Fibroblast of upper back skin (primary cell): ENCODE measurements at places on chromosomes 3 and 15.
A peak's percentile ranks its signal among the peaks of the same experiment; 100 is the strongest.

DNA sequence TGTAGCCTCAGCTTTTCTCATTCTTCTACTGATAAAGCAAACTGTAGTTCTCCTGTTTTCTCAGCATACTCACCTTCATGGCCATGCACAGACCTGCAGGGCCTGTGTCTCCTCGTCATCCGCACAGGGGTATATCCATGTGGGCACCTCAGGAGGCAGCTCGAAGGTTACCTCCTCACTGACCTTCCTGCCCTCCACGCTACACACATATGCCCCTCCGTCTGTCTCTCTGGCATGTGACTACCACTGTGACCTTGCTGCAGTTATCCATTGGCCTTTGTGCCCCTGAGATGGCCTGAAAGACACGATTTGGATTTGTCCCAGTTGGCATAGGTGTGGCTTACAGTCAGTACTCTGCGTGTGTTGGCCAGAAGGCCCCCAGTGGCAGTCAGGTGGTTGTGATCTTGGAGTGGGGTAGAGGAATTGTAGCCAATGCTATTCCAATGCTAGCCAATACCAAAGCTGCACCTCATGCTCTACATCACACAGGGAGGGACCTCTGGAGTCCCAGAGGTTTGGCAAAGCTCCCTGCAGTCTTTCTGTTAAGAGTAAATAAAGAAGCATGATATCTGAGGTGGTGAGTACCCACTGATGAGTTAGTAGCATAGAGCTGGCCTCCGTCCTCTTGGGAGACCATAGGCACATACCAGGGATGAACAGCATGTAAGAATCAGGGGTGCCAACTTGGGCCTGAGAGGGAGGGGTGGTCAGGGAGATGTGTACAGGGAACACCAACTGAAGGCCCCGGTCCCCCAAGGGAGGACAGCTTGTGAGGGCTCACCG is 143.4 kb downstream of the EEFSEC start:
- no peak for DNase-seq

DNA sequence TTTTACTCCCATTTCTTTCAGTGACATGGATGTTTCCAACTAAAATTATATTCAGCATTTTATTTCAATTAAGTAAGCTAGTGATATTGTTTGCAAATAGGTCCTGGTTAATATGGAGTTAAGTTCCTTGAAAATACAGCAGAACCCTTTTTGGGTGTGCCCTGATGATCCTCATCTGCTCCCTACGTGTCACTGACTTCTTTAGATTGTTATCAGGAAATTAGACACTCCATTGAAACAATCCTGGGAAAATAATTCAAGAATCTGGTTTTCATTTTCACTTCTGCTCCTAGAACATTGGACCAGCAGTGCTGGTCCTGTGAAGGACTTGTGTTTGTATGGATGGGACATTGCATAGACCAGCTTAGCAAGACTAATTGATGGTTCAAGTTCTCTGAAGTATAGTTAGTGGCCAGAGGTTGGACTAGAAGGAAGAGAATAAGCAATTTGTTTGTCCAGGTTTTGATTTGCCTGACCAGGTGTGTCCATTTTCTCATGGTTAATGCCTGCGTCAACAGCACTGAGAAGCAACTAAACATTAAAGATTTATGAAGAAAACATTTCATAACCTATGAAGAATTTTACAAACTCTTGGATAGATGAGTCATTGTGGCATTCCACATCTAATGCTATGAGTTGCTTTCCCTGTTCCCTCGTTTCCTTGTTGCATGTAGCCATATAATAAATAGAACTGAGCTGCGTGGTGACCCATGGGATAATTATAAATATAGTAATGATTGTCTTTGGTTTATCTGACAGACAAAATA is 95.8 kb downstream of the ZPLD1 start:
- DNase-seq, result peak; percentile 37

- no peak for DNase-seq
Observed at GRCh38 chr15:62691008-62691407, 351.5 kb upstream of the TPM1 start.

- no peak for DNase-seq
Observed at GRCh38 chr15:89870688-89871288, 23.0 kb downstream of the AP3S2 start.

DNA sequence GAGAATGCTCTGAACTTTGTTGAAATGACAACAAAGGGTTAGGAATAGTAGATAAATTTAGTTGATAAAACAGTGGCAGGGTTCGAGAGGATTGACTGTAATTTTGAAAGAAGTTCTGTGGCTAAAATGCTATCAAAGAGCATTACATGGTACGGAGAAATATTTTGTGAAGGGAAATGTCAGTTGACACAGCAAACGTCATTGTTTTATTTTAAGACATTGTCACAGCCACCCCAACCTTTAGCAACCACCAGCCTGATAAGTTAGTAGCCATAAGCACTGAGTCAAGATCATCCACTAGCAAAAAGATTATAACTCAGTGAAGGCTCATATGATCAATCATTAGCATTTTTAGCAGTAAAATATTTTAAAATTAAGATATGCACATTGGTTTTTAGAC is 8.7 kb upstream of the ST3GAL6 start:
- DNase-seq, result no peak

- DNase-seq, result no peak
Observed at GRCh38 chr15:81285461-81285860, 38.5 kb downstream of the STARD5 start.

DNA sequence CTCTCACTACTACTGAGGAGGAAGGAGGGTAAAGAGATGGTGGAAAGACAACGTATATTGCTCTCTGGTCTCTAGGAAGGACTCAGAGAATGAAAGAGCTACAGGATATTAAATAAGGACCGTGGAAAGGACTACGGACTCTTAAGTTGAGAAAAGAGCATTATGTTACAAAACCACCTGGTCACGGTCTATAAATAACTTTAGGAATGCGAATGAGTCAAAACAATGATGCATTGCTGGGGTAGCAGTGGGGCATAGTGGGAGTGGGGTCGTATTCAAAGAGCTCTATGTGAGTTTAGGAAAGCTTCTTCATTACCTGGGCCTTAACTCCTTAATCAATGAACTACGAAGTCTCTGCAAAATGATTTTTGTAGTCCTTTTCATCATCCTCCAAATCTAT is 295.7 kb upstream of the SOX14 start:
- no peak for DNase-seq

- DNase-seq, result no peak
Observed at GRCh38 chr15:72813345-72814004, 29.9 kb upstream of the ADPGK start.

GRCh38 chr15:95284492-95284891 is 1046.0 kb upstream of the NR2F2 start:
- no peak for DNase-seq

DNA sequence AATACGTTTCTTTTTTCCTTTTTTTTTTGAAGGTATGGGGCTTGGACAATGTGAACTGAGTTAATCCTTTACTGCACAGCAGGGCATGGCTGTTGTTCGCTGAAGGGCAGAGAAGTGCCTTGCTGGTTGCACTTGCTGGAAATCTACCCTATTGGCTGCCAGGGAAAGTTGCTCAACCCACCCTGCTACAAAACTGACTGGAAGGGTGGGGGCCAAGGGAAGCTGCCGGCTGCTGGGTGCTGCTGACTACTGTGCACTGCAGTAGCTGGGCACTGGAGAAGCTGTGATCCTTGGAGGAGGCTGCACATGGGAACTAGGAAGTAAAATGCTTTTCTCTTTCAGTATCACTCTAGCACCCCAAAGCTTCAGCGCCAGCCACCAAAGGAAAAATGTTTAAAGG is 70.5 kb downstream of the ETV5 start:
- no peak for DNase-seq

GRCh38 chr15:52308446-52309153 is 13.0 kb upstream of the MYO5C start:
- DNase-seq, result no peak

- no peak for DNase-seq
Observed at GRCh38 chr3:196775938-196776337, 36.3 kb downstream of the PAK2 start.

DNA sequence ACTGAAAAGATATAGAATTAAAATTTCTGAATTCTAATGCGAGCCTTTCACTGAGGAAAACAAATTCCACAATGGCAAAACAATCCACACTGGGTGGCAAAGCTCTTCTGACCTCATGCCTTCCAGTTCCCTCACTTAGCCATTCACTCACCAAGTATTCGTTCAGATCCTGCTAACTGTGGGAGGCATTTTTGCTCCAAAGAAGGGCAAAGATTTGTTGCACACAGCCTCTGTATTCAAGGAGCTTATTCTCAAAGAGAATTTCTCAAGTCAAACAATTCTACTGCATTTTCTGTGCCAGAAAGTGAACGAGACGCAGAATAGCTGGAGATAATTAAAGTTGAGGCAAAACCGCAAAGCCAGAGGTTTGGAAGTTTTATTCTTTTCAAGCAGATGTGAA is 77.3 kb downstream of the CPNE4 start:
- DNase-seq, result peak; percentile 20

- no peak for DNase-seq
Observed at GRCh38 chr3:9935966-9936510, 2.4 kb downstream of the CRELD1 start.

GRCh38 chr15:75034615-75035014 is 11.2 kb downstream of the PPCDC start:
- no peak for DNase-seq

- no peak for DNase-seq
Observed at GRCh38 chr15:88802991-88803240, 320 bp upstream of the ACAN start.

DNA sequence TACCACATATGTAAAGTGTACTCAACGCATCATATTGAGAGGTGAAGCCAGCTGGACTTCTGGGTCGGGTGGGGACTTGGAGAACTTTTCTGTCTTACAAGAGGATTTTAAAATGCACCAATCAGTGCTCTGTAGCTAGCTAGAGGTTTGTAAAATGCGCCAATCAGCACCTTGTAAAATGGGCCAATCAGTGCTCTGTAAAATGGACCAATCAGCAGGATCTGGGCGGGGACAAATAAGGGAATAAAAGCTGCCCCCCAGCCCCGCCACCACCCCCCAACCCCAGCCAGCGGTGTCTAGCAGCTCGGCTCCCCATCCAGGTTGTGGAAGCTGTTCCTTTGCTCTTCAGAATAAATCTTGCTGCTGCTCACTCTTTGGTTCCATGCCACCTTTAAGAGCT is 6.2 kb upstream of the IVD start:
- DNase-seq, result no peak

- no peak for DNase-seq
Observed at GRCh38 chr15:87243474-87243873, 1013.1 kb downstream of the NTRK3 start.

DNA sequence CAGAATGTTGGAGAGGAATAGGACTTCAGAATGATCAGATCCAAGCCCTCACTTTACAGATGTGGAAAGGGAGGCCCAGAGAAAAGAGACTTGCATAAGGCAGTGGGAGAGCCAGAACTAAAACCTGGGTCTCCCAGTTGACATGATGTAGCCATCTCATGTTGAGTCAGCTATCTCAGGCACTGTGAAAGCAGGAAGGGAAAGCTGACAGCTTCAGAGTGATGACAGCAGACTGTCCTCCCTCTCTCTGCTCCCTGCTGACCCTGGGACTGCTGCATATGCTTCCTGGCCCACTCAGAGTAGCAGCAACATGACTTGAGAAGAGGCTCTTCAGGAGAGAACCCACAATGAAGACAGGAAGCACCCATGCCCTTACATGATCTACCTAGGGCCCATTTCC is 14.7 kb downstream of the FHIT start:
- no peak for DNase-seq

DNA sequence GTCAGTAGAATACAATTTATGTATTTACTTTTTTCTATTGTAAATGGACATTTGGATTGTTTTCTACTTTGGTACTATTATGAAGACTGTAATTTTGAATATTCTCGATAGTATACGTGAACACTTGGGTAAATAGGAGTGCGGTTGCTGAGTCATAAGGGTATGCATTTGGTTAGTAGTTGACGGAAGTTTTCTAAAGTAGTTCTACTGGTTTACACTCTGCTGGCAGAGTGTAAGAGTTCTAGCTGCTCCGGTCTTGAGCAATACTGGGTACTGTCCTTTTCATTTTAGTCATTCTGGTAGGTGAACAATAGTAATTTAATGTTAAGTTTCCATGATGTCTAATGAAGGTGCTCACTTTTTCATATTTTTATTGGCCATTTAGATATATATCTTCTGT is 70.0 kb downstream of the MEF2A start:
- no peak for DNase-seq

DNA sequence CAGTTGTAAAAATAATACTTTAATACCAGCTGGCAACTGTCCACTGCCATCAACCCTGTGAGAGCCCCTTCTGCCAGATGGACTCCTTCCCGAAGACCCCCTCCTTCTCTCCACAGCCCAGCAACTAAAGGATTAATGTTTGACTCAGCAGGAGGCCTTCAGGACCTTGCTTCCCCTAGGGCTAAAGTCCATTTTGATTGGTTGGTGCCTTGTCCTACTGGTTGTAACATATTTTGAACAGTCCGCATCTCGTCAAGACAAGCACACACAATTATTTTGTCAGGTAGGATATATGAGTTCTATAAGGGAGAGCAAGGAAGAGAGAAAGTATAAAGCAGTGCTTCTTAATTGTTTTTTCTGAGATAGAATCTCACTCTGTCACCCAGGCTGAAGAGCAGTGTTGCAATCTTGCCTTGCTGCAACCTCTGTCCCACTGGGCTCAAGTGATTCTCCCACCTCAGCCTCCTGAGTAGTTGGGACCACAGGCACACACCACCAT is 18.6 kb downstream of the ACOX2 start:
- DNase-seq, result no peak

DNA sequence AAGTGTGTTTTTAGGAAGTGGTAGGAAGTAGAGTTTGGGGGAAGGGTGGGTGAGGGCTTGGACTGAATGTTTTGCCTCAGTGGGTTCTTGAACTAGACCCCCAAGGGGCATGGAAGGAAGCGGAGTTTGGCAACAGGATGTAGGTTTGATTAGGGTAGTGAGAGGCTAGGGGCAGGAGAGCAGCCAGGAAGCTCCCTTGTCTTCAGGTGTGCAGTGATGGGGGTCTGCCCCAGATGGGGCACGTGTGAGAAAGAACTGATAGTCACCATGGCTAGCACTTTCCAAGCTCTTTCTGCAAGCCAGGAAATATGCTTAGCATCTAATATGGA is 4.7 kb downstream of the ZSCAN2 start:
- no peak for DNase-seq

GRCh38 chr3:64900156-64900555 is 212.4 kb upstream of the ADAMTS9 start:
- DNase-seq, result no peak

DNA sequence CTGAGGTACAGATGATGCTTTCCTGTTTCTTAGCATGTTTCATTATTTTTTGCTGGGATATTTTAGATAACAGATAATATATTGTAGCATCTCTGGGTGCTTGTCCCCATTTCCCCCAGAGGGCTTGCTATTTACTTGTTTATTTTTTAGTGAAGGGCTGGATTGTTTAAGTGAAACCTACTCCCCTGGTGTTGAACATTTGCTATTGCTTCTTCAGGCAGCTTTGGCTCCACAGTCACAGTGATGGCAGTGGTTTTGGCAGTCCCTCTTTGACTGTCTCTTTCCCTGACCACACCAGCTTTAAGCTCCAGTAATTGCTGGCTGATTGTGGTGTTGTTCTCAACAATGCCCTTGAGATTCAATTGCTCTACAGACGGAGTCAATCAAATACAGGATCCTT is 128.9 kb downstream of the KLF13 start:
- no peak for DNase-seq

GRCh38 chr3:134312873-134313846 is 61.1 kb downstream of the AMOTL2 start:
- peak; percentile 80 for DNase-seq

- no peak for DNase-seq
Observed at GRCh38 chr3:3625544-3626271, 173.5 kb upstream of the LRRN1 start.

- peak; percentile 64 for DNase-seq
Observed at GRCh38 chr15:57138349-57138788, 219.9 kb downstream of the TCF12 start.
